Kidney (tissue), 22 donors: ENCODE measurements at places on chromosomes 6 and 20. TPM values are rescaled to one million over a fixed set of nuclear protein-coding genes. Genes with fewer than 3 reads are reported as not detected.

GRCh38 chr6:22146678-22146930 is 150.2 kb downstream of the PRL start:
- no peak for DNase-seq

GRCh38 chr20:61636531-61637116 is 384.6 kb downstream of the CDH4 start:
- no peak for DNase-seq

The FNDC1 gene
- 1.3 TPM for total RNA-seq

The PBOV1 gene
- total RNA-seq: not detected

DNA sequence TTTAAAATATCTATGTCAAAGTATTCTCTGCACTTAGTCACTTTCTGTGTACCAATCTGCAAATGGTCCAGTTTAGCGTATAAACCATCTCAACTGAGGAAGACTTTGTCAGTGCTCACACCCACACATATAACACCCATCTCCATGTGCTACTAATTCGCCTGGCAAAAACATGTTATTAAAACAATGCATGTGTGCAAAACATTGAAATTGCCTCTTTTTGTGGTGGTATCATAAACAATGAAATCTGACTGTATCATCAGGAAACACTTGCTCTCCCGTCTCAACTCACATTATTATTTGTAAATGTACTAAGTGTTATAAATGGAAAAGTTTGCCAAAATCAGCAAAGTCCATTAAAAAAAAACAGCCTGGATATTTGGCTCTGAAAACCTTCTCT is 105.9 kb upstream of the FOXC1 start:
- DNase-seq: no peak

The TSHZ2 gene
- 15.5 TPM for total RNA-seq

DNA sequence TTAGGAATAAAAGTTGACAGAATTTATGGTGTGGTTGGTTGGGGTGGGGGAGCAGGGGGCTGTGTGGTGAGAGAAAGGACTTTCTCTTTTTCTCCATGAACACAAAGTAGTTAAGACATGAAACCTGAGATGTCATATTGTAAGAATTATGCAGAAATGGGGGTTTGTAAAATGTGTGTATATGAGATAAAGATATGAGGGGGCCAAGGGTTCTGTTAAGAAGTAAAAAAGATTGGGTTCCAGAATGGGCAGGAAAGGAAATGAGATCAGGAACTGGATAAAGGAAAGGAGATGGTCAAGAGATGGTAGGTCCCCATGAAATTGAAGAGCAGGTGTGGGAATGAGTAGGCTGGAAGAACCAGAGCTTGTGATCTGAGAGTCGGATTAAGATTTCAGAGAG is 9.7 kb downstream of the RNF146 start:
- DNase-seq: no peak
